Stimulated activated CD8-positive, alpha-beta memory T cell treated with anti-CD3 and anti-CD28 coated beads, Interleukin-4, amount 100 ng/mL, for 4 hours (primary cell): ENCODE measurements at places on chromosomes 11 and 22.

GRCh38 chr22:46972901-46973831 is 210.7 kb downstream of the TBC1D22A start:
- no peak for DNase-seq

GRCh38 chr11:60589611-60590010 is 74.4 kb downstream of the MS4A13 start:
- DNase-seq: no peak

DNA sequence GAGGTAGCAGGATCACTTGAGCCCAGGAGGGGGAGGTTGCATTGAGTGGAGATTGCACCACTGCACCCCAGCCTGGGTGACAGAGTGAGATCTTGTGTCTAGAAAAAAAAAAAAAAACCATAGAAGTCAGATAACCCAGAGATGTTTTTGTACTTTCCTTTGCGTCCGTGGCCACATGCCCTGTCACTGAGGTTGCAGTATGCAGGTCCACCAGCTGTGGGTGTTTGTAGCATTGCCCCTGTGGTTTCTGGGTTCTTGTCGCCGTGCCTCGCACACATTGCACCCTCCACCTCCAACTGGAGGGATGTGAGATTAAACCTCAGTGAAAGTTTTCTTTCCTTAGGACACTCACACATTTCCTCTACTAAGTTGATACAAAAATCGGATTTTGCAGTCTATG is 70.3 kb downstream of the TNRC6B start:
- peak; percentile 30 for DNase-seq

GRCh38 chr11:15800111-15800800 is 556.1 kb downstream of the SOX6 start:
- DNase-seq: no peak

DNA sequence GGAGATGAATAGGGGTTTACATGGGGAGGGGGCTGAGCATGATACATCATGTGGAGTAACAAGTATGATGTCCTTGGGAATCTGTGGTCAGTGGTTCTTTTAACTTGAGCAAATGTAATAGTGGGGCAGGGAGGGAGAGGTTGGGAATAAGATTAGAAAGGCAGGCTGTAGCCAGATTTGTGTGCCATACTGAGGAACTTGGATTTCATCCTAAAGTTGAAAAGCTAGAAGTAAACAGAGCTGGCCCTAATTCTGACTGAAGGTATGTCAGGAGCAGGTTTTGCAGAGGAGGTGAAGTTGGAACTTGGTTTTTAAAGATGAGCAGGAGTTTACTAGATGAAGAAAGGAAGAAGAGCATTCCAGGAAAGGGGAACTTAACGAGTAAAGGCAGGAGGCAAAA is 108.3 kb upstream of the RRM1 start:
- no peak for DNase-seq

- no peak for DNase-seq
Observed at GRCh38 chr11:69912161-69912910, 93.1 kb upstream of the FGF3 start.

DNA sequence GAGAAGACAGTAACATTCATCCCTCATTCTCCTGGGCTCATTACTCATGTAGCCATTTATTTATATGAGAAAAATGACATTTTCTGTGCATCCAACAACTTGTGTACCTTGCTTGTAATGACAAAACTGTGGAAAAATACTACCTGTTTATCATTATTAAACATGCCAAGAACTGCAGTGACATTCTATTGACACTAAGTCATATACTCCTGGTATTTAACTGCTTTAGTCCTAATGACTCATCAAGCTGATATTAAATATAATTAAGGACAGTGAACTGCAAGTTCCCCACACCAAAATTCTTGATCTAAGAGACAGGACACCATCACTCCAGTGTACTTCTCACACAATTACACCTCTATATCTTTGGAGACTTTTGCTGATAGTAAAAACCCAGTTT is 1328.7 kb upstream of the RAG2 start:
- DNase-seq: no peak

GRCh38 chr11:122170815-122171475 is 54.9 kb upstream of the BLID start:
- no peak for DNase-seq

- DNase-seq: no peak
Observed at GRCh38 chr22:36864454-36865215, 3.8 kb downstream of the NCF4 start.

DNA sequence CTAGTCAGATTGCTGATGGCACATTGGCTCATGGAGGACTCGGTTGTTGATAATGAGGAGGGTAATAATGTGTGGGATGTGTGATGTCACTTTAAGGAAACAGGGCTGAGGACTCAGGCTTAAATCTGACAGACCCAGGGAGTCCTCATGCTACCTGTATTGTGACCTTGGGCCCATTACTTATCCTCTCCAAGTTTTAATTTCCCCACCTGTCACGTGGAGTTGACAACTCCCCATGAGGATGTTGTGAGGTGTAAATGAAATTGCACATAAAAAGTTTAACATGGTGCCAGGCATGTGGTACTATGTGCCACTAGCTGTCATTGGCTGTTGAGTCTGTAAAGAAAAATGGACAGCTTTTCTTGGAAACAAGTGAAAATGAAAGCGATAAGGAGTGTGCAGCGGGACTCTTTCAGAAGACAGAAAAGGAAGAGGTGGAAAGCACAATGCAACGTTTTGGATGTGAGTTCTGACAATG is 15.3 kb downstream of the IL10RA start:
- DNase-seq: no peak

- DNase-seq: no peak
Observed at GRCh38 chr11:59009661-59010060, 70.4 kb downstream of the GLYATL1 start.

GRCh38 chr11:41494716-41495115 is 35.3 kb upstream of the LRRC4C start:
- no peak for DNase-seq

DNA sequence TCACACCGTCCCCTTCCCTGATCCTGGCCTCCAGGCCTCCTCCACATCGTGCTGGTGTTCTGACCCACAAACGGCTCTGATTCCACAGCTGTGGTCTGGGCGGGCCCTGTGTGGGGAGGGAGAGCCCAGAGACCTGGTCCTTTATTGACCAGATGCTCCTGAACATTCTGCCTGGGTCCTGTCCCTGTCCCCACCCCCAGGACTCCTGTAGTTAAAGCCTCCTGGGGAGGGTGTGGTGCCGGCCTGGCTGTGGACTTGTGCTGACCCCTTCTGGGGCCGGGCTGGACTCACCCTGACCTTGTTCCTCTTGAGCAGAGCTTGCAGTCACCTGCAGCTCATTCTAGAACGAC is 128.7 kb downstream of the CTTN start:
- no peak for DNase-seq

- no peak for DNase-seq
Observed at GRCh38 chr11:47329987-47330931, 22.2 kb downstream of the MYBPC3 start.

- DNase-seq: no peak
Observed at GRCh38 chr11:244376-244775, 7.6 kb downstream of the PSMD13 start.

DNA sequence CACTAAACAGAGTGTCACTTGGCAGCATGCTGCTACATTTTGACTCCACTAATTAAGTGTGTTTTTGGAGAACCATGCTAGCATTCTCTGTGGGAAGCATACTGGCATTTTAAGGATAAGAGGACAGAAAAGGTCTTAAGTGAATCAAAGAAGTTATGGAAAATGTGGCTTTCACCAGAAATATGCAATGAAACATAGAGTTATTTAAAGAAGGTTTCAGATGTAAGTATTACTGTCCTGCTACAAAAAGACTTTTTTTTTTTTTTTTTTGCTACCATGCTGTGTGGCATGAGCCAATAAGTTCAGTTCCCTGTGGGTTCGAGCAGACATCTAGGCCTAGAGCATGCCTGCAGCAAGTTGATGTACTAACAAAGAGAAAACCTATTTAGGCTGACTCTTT is 187.6 kb downstream of the MSANTD4 start:
- DNase-seq: no peak

DNA sequence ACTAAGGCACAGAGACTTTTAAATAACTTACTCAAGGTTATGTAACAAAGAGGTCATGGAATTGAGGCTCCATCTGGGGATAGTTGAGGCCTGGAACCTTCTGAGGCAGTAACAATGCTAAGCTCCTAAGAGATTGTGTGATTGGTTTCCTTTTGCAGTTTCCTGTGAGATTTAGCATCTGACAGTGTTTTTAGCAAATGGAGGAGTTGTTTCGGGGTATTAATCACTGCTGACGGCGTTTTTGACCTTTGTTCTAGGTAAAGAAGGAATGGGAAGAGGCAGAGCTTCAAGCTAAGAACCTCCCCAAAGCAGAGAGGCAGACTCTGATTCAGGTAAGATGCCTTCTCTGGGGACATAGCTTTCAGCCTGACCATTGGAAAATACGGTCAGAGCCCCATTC is 32.1 kb upstream of the ST14 start:
- DNase-seq: no peak

GRCh38 chr22:49602481-49602880 is 225.2 kb downstream of the BRD1 start:
- no peak for DNase-seq

DNA sequence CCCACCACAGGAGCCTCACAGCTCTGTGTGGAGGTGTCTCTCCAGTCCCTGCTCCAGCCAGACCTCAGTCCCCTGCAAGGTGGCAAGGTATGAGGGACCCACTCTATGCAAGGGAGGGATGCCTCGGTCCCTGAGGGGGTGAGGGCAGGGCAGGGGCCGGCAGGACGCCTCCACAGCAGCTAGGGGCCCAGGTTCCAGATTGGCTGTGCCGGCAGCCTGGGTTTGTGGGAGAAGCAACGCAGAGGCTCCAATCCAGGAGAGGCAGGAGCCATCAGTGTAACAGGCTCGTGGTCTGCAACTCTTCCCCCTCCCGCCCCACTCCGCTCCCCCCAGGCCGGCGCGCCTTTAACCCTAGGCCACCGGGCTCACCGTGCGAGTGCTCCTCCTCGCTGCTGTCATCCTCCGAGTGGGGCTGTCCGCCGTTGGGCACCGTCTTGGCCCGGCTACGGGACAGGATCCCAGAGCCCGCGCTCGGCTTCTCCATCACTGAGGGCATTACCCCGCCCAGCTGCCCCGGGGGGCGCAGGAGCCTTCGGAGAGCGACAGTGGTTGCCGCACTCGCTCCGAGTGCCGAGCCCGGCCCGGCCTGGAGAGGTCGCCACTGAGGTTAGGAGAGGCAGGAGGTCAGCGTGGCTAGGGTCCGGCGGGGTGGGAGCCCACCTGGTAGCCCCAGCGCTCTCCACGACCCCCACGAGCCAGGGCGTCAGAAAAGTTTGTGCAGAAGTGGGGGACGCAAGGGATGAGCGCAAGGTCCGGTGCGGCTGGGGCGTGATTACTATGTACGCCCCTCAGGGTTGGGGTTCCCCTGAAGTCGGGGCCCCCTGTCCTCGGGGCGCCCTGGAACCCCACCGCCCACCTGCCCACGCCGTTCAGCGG is 765 bp downstream of the RCOR2 start:
- DNase-seq: no peak

DNA sequence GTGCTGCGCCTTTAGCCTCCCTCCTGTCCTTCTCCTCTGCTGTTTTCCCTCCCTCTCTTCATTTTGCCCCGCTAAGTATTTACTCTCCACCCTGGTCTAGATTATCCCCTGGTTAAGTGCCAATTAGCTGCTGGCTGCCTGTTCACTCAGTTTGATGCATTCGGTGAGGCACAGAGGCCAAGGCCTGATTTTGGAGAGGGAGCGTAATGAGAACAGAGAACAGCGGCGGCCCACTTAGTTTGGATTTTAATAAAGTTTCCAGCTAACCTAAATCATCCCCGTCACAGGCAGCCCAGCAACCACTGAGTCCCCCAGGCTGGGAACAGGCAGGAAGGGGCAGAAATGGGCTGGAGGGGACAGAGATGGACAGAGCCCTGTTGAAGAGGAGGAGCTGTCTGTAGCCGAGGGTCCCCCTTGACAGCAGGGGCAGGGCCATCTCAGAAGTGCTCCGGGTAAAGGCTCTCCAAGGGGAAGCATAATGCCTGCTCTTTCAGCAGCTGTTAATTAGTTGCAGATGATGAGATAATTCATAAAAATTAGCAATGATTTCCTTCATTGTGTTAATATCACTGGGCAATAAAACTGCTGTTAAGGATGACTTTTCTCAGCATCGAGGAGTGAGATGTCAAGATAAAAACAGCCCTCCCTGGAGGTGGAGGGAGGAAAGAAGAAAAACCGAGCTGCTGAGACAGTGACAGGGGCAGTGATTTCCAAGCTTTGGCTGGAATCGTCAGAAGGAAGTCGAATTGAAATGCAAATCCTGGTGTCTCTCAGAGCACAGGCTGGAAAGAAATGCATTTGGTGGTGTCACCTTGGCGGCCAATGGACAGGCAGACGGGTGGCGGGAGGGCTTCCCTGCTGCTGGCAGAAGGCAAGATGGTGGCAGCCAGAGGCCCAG is 170.1 kb downstream of the GRIK4 start:
- no peak for DNase-seq

GRCh38 chr11:1882265-1883238 is 9.1 kb downstream of the PRR33 start:
- peak; percentile 58 for DNase-seq

GRCh38 chr11:71406681-71407080 is 41.5 kb downstream of the DHCR7 start:
- no peak for DNase-seq

DNA sequence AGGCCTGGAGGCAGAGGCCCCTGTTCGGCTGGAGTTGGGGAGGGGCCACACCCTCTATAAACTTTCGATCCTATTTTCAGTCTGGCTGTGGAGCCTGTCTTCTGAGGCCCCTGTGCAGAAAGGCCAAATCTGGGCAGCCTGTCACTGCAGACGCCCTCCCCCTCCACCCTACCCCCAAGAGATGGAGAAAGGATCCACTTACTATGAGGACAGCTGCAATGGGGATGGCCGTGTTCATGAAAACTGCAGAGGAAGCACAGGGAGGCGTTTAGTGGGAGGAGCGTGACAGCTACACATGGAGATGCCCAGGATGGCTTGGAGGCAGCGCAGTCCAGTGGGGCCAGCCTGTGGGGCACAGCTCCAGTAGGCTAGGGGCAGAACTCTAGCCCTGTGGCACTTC is 43.5 kb upstream of the KCNJ11 start:
- no peak for DNase-seq

DNA sequence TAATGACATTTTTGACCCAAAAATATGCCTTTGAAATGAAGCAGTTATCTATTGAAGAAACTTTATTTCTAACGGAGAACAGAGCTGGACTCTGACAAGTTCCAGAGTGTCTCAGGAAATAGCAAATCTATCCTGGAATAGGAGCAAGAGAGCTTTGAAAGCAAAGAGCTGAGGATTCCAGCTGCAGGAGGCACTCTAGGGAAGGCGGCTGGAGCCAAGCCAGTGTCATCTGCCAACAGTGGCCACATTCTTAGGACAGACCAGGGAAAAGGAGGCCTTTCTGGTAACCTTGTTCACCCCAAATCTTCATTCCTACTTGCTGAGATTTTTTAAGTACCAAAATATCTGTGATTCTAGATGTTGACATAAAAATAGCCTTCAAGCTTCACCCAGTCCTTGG is 493.5 kb upstream of the B3GAT1 start:
- DNase-seq: no peak

DNA sequence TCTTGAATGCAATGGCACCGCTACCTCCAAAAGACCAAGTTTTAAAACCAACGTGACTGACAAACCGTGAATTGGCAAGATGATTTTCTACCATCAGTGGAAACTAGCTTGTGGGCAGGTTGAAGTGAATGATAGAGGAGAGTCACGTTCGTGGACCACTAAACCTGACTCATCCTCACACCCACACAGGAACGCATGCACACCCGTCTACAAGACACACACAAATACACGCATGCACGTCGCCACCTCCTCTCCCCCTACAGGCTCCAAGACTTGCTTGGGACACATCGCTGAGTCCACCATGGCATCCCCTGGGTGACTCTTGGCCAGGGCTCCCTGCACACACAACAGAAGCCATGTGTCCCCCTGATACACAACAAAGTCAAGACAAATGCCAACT is 14.4 kb downstream of the TMPRSS6 start:
- DNase-seq: peak; percentile 57

GRCh38 chr11:45105233-45105983 is 41.0 kb upstream of the PRDM11 start:
- peak; percentile 35 for DNase-seq
